Tongue (tissue), 3 donors: ENCODE measurements at places on chromosomes 11 and 22. TPM values are rescaled to one million over a fixed set of nuclear protein-coding genes. Genes with fewer than 3 reads are reported as not detected.
A peak's percentile ranks its signal among the peaks of the same experiment; 100 is the strongest.

- no peak for DNase-seq
Observed at GRCh38 chr11:9859554-9860305, 195.9 kb downstream of the SWAP70 start.

DNA sequence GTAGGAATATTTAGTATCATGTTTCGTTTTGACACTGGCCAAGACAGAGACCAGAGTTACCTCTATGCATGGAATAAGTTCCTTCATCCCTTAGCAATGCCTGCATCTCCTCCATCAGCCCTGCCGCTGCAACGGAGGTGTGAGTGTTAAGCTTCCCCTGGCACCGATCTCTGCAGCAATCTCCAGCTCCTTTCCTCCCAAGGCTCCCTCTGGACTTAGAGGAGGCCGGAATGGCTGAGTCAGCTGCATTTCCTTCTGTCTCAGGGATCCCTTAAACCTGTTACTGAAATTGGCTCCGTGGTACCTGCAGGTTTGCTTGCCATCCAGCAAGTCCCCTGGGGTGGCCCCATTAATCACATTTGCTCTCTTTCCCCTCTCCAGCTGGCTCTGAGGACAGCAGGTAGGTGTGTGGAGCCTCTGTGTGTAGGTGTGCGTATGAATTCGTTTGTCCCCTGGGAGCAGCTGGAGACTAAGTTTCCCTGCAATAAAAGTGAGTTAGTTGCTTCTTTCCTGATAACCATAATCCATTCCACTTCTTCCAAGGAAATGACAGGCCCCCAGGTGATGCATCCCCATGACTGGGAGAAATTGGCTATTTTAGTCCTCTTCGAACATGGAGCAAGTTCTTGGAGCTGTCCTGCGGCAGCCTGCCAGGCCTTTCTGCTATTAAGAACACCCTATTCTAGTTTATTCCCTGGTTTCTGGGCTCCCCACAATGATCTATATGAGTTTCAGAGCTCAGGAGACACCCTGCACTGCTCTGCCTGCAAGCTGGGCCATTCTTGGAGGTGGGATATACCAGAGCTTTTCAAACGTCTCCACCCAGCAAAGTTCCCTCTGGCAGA, 457.2 kb upstream of the CADM1 start:
- DNase-seq = peak; percentile 67

- peak; percentile 47 for DNase-seq
Observed at GRCh38 chr11:6611092-6611962, 689 bp downstream of the TAF10 start.

GRCh38 chr22:20401376-20402014, 7.5 kb downstream of the ZNF74 start:
- DNase-seq = no peak

DNA sequence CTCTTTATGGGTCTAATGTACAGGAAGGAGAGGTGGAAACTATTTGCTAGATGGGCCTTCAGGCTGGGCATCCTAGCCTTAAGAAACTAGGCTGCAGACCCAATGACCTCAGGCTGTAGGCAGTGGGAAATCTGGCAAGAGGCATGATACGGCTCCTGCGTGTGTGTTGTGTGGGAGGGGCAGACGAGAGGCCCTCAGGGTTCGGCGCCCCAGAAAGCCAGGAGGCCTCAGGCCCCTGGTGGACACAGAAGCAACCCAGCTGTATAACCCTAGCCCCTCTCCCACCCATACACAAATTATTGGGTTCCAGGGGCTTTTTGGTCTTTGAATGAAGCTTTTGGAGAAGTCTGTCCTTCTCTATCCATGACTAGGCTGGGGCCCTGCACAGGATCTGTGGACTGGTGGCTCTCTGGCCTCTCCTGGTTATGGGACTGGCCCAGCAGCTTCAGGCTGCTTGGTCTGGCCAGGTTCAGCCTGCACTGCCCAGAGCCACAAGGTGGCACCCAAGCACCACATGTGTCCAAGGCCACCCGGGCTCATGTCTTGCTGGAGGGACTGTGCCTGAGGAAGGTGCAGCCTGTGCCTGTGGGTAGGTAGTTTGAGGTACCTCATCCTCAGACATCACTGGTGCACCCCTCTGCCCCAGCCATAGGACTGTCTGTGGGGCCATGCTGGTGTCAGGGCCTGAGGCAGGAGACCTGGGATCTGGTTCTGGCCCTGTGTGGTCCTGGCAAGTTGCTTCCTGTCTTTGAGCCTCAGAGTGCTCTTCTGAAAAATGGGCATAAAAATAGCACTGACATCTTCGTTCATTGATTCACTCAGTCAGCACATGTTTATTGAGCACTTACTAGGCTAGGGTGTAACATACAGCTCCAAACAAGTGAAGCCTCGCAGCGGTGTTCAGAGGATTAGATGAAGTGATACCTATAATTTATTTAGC, 87.5 kb downstream of the RRM1 start:
- DNase-seq = peak; percentile 57

- no peak for DNase-seq
Observed at GRCh38 chr11:8126649-8127289, 42.1 kb downstream of the RIC3 start.

DNA sequence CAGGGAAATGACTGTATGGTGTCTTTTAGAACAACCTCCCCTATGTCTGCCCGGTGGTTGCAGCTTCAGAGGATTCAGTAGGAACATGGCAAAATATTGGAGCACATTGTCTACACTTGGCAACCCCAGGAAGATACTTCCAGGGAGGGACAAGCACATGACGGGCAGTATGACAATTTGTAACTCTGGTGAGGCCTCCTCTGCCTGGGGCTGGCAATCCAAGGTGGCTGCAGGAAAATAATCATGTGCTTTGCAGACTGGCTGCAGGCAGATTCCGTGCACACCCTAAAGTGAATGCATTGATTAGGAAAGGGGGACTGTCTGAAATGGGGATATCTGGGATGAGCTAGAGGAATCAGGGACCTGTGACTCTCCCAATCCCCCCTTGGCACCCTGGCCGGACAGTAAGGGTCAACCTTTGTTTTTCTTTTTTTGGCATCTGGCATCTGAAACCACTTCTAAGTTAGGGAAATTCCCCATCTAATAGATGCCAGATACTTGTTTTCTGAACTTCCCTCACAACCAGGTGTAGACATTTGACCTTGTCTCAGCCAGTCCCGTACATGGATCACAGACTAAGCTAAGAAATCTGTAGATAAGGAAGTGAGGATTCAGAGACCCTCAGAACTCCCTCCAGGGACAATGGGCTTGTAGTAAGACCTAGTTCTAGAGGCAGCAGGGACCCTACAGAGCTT, 10.5 kb upstream of the PHOX2A start:
- DNase-seq = no peak

TMEM191B gene
- not detected for total RNA-seq

TMEM121B gene
- 0.82 TPM for total RNA-seq
